ENCODE measurements at places on chromosomes 1 and 21.
A peak's percentile ranks its signal among the peaks of the same experiment; 100 is the strongest.

GRCh38 chr1:6109688-6110087 lies 64.0 kb downstream of the KCNAB2 start:
- no peak for DNase-seq

DNA sequence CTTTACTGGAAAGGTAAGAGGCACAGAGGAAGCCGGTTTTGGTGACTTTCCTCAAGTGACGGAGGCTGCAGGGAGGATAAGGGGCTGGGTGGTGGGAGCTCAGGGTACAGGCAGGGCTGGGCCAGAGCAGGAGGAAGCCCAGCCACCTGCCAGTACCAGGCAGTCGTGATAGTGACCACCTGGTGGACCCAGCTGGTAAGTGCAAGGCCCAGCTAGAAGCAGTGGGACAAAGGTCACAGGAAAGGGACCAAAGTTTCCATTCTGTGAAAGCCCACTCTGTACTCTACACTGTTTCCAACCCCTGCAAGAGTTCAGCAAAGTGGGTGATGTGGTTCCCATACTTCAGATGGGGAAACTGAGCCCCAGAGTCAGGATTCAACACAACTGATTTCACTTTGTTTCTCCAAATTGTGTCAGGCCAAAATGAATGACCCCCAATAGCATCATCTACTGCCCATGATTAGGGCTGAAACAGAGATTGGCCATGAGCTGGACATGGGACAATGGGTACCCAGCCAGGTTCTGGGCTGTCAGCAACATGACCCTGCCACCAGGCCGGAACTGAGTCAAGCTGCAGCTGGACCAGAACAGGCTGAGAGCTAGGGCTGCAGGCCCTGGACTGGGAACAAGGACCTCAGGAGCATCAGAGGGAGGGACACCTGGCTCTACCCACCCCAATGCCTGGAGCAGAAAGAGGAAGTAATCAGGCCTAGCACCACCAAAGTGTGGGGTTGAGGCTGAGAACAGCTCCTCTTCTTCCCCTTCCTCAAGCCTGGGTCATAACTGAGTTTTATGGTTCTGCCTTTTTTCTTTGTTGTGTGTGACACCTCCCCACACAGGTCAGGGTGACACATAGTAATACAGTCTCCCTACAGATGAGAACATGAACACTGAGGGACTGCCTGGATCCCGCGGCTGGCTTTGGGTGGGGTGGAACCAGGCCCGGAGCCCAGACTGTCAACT lies 50.2 kb downstream of the KCNN3 start:
- no peak for DNase-seq

GRCh38 chr1:93776728-93777127 lies 95.1 kb upstream of the BCAR3 start:
- no peak for DNase-seq

DNA sequence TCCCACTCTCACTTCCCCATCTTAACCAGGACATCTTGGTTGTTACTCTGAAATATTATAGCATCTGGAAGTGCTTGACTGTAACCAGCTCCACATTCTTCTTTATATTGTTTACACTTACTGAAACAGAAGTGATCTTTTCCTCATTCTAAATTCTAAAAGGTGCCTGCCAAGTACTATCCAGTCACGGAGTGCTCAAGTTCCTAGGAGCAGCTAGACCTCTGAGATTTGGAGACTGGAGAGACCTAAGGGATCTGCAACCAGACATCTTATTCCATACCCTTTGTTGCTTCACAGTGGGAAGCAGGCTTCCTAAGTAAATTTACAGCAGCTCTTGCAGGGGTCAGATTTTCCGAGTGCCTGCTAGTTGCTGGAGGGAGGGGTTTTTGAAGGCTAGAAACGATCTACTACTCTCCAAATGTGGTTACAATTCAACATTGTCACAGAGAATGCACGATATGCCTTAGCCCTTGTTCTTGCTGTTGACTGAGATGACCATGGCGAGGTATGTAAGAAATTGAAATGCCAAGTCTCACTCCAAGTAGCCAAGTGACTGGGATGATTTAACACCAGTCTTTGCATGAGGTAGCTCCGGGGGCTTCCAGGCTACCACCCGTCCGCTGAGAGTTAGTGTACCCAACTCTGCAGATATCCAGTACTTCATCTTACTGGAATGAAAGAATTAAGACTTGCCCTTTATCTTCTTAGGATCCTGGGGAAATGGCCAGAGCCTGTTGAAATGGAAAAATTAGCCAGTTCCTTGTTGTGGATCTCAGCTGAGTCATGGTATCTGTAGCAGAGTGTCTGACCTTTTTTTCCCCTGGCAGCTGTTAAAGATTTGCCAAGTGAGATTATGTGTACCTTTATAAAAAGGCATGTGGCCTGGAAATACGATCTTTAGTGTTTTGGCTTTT lies 150.8 kb downstream of the MAST2 start:
- DNase-seq: peak; percentile 44

DNA sequence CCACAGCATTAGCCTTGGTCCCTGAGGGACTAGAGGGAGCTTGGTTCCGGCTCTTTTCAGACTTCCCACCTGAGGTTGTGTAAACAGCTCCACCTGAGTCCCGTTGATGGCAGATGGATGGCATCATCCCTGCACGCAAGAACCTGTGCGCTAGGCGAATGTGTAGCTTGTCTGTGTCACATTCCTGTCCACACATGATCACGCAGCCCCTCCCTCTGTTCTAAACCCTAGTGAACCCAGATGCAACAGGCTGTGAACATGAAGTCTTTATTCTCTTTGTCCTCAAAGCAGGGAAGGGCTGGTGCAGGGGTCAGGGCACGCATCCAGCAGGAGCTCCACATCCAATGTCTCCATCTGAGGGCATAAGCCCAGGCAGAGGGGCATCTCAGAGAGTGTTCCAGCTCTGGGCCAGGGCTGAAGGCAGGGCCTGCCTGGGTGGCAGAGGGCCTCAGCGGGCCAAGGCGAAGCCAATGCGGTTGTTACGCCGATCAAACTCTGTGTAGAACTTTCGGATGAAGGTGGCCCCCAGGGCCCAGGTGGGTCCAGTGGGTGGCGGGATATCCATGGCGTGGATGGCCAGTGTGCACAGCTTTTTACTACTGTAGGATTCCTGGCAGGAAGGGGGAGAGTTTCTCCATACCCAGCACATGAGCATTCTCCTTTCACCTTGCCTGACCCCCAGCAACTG lies 2.9 kb upstream of the ETNK2 start:
- DNase-seq: no peak

GRCh38 chr1:111513410-111514020 lies 10.1 kb upstream of the ADORA3 start:
- DNase-seq: no peak

DNA sequence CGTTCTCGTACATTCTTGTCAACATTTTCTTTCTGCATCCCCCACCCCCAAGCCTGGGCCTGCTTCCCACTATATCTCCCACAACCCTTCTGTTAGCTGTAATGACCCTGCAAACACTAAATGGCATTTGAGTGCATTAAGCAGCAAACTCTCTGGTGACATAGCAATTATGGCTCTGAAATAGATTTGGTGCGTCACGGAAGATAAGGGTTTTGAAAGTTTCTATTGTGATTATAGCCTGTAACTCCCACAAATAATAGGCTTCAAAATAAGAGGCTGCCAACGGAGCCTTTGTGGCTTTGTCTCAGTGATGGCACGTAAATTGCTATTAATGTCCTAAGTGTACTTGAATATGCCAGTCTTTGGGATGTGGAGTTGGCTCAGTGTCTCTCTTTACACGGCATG lies 277.6 kb downstream of the PBX1 start:
- no peak for DNase-seq

- DNase-seq: no peak
Observed at GRCh38 chr1:22537441-22538139, 25.7 kb upstream of the EPHA8 start.

DNA sequence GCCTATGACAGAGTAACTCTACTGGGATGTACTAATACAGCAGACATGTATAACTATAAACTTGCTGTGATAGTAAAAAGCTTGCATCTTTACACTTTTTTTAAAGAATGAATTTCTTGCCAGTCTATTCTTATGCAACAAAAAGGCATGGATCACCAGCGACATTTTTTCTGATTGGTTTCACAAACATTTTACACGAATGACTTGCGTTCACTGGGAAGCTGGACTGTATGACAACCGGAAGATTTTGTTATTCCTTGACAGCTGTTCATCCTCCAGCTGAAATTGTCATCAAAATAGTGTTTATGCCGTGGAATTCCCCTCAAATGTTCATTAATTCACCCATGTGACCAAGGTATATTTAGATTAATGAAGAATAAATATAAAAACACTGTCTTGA lies 131.0 kb downstream of the XPR1 start:
- no peak for DNase-seq

DNA sequence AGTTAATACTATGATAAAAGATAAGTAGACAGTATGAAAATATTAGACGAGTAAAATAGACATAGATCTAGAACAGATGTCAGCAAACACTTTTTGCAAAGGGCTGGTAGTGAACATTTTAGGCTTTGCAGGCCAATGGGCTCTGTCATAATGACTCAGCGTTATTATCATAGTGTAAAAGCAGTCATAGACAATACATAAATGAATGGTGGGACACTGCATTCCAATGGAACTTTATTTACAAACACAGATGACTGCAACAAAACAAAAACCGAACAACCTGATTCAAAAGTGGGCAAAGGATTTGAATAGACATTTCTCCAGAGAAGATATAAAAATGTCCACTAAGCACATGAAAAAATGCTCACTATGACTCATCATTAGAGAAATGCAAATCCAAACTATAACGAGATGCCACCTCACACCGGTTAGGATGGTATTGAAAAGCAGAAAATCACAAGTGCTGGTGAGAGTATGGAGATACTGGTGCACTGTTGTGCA lies 7.3 kb downstream of the GSTM5 start:
- peak; percentile 18 for DNase-seq

- no peak for DNase-seq
Observed at GRCh38 chr1:209585672-209586071, 2.2 kb downstream of the CAMK1G start.

DNA sequence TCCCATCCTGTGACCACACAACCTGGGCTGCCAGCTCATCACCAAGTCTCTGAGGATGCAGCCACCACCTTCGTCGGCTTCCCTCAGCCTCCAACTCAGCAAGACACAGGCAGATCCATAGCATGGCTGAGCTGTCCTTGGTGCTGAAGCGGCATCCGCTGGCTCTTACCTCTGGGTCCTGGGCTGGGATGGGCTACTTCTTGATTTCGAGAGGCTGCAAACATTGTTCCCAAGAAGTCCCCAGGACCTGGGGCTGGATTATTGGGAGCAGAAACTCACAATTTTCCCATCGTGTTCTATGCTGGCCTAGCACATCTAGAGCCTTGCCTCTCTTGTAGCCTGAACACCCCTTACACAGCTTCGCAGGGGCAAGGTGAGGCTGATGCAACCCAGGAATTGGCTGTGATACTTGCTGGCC lies 24.9 kb upstream of the C1QA start:
- DNase-seq: peak; percentile 5

Measured in fibroblast of skin of left quadriceps (primary cell).